ACHN (cell line): ENCODE measurements at places on chromosomes 1 and 21.

DNA sequence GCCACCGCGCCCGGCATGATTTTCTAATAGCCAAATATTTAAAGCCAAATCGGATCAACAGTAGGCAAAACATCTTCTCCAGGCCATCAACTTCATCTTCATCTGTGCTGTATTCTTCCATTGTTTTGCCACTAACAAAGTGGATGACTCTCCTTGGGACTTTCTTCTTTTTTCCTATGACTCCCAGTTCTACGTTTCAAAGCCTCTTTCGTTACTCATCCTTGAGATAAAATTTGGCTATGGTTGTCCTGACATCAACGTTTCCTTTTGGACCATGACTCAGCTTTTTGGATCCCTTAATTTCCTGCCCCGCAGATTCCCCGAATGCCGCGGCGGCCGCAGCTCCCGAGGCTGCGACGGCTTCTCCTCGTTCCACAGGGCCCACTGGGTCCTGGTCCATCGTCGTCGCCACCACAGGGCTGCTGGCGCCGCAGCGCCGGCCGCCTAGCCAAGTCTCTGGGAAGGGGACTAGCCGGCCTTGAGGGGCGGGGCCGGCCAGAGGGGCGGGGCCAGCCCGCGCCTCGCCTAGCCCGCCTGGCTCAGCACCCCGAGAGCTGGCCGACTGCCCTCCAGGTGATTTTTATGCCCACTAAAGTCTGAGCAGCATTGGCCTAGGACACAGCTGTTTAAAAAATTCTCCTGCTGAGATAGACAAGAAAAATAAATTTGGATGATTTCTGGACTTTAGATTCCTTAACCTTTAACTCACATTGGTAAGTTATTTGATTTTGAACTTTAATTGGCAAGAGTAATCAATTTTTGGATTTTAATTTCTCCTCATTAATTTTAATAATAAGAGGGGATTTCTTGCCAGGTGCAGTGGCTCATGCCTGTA is 93.9 kb downstream of the ADCY10 start:
- peak; percentile 92 for DNase-seq

DNA sequence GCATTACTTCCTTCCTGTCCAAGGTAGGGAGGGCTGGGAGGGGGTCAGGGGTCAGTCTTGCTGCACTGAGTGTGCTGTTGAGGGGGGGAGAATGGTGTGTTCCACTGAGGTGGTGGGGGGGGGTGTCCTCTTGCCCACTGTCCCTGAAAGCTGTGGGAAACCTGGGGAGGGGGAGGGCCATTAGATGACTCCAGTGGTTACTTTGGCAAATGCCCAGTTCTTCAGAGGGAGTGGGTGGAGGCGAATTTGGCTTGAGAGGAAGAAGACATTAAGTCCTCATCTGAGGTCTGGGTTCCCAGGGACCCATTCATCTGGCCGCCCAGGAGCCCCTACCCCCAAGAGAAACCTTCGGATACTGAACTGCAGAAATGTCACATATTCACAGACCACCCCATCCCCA is 36.2 kb downstream of the MEF2D start:
- no peak for DNase-seq

DNA sequence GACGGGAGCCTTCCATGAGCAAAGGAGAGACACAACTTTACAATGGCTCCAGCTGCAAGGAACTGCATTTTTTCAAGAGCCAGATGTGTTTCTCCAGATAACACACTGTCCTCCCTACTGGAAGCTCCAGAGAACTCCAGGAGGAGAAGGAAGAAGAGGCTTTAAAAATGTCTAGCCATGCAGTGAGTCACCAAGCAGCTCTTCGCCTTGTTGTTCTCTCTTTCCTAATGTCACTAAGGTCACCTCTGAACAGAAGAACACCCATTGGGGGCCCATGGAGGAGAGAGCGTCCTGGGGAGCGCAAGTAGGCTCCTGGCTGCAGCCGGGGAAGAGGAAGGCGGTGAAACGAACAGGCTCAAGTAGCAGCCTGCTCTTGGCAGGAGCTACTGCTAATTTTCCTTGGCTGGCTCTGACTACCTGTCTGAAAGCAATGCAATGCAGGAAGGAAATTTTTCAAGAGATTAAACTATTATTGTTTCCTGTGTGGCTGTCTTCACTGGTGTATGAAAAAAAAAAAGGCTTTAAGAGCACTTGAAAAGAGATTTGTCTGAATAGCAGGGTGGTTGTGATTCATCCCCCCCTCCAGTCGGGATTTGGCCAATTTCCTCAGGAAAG is 321.9 kb downstream of the SETD4 start:
- no peak for DNase-seq

DNA sequence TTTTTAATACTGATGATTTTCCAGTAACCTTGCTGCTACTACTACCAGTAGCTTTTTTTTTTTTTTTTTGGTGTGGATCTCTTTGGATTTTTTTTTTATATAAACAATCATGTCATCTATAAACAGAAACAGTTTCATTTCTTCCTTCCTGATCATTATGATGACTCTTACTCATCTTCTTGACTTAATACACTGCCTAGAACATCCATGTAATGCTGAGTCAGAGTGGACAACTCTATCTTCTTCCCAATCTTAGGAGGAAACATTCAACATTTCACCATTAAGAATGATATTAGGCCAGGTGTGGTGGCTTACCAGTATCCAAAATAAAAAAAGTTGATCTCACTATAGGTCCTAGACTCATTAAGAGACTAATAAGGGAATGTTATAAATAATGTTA is 69.1 kb downstream of the RUSC1 start:
- DNase-seq = no peak

DNA sequence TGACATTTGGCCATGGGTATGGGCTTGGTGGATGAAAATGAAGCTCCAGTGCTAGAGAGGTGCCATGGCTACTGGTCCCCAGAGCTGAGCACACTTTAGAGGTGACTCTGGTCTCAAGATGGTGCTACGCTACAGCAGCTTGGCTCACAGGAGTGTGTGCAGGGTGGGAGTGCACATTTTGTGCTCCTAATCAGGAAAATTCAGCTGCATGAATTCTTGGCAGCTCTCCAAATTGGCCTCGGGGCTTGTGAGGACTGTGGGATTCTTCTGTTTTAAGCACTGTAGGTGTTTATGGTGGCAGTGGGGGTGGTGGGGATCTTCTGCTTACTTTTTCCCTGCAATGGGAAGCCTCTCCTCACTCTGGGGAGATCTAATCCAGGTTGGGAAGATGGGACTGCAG is 17.3 kb upstream of the TIPRL start:
- DNase-seq = no peak

- no peak for DNase-seq
Measured at GRCh38 chr1:56397409-56397808, 182.0 kb downstream of the PLPP3 start.

GRCh38 chr1:31203215-31203614 is 36.5 kb downstream of the NKAIN1 start:
- DNase-seq = no peak

- DNase-seq = no peak
Measured at GRCh38 chr1:197213193-197213592, 54.9 kb upstream of the CRB1 start.

- DNase-seq = peak; percentile 58
Measured at GRCh38 chr1:186535388-186536133, 74.6 kb upstream of the PDC start.

GRCh38 chr1:98963064-98963758 is 41.5 kb downstream of the PLPPR5 start:
- no peak for DNase-seq

DNA sequence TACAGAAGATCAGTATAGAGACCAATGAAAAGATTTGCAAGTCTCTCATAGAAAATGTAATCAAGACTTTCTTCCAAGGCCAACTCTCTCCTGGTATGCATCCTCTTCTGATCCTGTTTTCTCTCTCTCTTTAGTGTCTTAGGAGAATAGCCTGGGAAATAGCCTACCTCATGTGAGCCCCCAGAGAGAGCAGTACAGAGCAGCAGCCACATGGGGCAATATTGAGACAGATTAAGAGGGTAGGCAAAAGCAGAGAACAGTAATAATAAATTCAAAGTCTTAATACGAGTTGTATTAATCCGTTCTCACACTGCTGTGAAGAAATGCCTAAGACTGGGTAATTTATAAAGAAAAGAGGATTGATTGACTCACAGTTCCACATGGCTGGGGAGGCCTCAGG is 61.4 kb downstream of the RNASEL start:
- DNase-seq = no peak

GRCh38 chr1:151475175-151475574 is 15.9 kb upstream of the POGZ start:
- no peak for DNase-seq

GRCh38 chr1:101977266-101977665 is 19.5 kb downstream of the OLFM3 start:
- DNase-seq = no peak

- DNase-seq = peak; percentile 10
Measured at GRCh38 chr1:39266269-39266668, 61.8 kb downstream of the MACF1 start.

DNA sequence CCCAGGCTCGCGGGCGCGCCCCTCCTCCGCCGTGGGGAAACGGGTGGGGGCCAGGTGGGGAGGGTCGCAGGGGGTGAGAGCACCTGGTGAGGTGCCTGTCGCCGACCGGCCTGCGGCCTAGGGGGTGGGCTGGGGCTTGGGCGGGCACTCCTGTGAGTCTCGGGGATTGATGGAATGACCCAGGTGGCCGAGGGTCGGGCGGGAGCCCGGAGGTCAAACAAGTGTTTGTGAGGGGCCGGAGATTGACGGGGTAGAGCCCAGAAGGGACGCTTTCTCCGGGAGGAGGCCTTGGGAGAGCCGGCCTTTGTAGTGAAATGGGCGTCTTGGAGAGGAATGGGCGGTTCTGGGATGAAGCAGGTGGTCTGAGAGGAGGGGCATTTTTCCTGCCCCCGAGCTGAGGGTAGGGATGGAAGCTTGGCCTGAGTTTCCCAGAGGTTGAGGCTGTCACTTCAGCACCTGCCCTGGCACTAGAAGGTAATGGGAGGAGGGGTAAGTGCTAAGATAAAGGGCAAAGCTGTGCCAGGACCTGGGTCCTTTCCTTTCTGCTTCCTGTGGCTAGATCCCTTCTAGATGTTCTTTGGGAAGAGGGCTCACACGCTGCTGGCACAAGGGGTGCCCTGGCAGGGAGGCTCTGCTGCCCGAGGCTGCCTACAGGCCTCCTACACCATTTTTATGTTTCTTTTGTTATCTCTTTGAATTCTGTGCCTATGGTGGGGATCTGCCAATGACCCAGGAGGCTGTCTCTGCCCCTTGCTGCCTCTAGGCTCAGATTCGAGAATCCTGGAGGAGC is 56.1 kb downstream of the NDUFS5 start:
- DNase-seq = no peak

DNA sequence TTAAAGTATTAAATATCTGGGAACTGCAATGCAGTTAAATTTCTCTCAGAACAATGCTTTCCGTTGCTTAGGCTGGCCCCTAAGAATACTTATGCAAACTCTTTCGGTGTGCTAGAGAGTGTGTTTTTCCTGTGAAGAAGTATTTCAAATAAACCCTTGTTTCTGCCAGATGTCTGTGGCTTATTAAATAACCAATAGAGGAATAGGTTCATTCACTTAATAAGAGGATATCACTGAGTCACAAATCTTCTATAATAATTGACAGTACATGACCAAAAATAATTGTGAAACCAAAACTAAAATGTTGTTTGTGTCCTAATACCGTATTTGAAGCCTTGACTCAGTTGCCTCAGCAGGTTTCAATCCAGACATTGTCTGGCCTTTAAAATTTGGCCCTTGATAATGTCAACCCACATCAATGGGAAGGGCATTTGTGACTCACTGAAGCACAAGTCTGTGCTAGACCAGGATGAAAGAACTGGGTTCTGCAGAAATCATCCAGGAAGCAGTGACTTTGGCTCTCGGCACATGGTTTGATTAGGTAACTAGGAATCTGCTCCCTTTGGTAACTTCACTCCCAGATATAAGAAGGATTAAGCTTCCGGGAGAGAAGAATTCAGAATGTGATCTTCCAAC is 104.2 kb upstream of the BARHL2 start:
- DNase-seq = no peak

- no peak for DNase-seq
Measured at GRCh38 chr1:30834253-30834652, 74.3 kb downstream of the SDC3 start.

- no peak for DNase-seq
Measured at GRCh38 chr1:192939440-192939839, 119.7 kb downstream of the UCHL5 start.

GRCh38 chr1:192010406-192010805 is 147.9 kb upstream of the RGS18 start:
- DNase-seq = no peak

DNA sequence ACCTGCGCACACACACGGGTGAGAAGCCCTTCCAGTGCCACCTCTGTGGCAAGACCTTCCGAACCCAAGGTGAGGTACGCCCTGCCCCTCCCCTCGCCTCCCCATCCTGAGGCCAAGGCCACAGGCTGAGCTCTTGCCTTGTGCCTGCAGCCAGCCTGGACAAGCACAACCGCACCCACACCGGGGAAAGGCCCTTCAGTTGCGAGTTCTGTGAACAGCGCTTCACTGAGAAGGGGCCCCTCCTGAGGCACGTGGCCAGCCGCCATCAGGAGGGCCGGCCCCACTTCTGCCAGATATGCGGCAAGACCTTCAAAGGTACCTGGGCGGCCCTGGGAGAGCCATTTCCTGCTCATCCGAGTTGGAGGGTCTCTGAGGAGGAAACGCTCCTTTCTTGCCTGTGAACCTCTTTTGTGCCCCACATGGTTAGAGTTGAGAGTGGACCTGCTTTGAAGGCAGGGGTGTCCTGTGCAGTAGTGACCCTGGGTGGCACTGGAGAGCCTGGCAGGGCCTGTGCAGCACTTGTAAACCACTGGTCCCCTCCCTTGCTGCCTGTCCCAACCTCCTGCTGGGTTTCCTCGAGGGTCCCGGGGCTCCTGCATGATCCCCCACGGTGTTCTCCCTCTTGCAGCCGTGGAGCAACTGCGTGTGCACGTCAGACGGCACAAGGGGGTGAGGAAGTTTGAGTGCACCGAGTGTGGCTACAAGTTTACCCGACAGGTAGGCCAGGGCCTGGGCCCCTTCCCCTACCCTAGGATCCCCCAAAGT is 8.5 kb downstream of the ZBTB48 start:
- DNase-seq = no peak

DNA sequence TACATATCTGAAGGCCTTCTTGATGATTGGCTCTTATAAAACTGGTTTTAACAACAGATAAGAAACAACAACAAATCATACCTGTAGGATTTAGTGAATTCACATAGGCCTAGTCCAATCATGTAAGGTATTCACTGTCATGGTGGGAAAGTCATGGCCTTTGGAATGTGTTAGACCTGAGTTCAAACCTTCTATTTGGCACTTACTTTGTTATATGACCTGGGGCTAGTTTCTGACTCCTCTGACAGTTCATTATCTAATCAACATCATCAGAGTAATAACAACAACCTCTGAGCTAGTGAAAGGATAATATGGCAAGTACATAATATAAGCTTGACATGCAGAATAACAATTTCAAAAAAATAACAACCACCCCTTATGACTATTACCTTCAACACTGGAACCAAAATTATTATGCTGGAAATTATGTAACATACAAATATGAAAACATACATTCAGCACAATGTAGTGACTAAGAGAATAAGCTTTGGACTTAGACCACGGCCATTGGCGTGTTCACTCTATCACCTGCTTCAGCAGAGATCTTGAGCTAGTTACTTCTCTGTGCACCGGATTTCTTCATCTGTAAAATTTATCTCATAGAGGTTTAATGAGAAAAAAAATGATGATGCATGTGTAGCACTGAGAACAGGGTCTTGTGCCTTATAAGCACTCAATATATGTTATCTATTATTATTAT is 597.6 kb downstream of the LMO4 start:
- no peak for DNase-seq

- peak; percentile 96 for DNase-seq
Measured at GRCh38 chr1:234602334-234603220, 7.4 kb downstream of the IRF2BP2 start.
